ENCODE measurements at places on chromosomes 5 and 9. TPM values are rescaled to one million over a fixed set of nuclear protein-coding genes. Genes with fewer than 3 reads are reported as not detected.

The SPATA9 gene
- 0.20 TPM for total RNA-seq

GRCh38 chr5:91409304-91409703 lies 26.2 kb upstream of the ARRDC3 start:
- DNase-seq = no peak

The TRIM14 gene
- 11.3 TPM for total RNA-seq

The DPM2 gene
- 7.1 TPM for total RNA-seq

DNA sequence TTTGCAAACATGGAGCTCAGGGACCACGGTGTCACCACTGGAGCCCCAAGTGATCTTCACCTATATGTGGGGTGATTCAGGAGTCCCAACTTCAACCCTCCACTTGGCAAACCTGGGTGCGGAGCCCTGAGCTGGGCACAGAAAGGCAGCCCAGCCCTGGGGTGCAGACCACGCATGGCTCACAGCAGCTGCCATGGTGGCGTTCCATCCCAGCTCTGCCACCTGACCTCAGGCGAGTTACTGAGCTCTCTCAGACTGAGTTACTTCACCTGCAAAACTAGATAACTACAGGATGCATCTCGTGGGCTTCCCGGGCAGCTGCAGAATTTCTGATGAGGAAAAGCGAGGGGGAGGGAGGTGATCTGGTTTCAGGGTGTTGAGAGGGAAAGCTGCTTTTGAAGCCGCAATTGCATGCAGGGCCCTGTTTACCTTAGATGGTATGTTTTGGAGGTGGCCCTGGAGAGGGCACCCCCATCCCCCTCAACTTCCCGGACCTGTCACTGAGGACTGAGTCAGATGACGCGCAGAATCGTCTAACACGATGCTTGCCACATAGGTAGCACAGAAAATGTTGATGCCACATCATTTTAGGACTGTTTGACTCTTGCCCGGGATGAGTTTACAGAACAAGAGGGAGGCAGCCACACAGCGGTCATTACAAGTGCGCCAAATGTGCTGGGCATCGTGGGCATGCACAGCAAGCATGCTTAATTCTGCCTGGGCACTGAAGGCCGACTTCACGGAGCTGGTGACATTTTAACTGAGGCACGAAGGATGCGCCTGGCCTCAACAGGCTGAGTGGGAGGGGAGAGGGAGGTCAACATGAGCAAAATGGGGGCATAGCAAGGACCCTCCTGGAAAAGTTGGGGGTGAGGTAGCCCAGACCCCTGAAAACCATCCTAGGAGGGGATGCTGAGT lies 154.6 kb downstream of the COL23A1 start:
- DNase-seq = no peak

GRCh38 chr5:102743900-102744299 lies 11.2 kb upstream of the PAM start:
- DNase-seq = no peak

- no peak for DNase-seq
Measured at GRCh38 chr9:98427491-98427890, 172.0 kb upstream of the TBC1D2 start.

- no peak for DNase-seq
Measured at GRCh38 chr5:55441107-55441771, 93.5 kb downstream of the PLPP1 start.

The EEIG1 gene
- 5.0 TPM for total RNA-seq

The FBP2 gene
- not detected for total RNA-seq

The PANK3 gene
- 84.7 TPM for total RNA-seq

- peak; percentile 13 for DNase-seq
Measured at GRCh38 chr5:67133776-67134175, 62.8 kb downstream of the CD180 start.

The PHYHD1 gene
- total RNA-seq = 71.2 TPM
